ENCODE measurements at places on chromosomes 6 and 20.

- DNase-seq, result no peak
Observed at GRCh38 chr20:61699495-61700374, 365.9 kb downstream of the TAF4 start.

DNA sequence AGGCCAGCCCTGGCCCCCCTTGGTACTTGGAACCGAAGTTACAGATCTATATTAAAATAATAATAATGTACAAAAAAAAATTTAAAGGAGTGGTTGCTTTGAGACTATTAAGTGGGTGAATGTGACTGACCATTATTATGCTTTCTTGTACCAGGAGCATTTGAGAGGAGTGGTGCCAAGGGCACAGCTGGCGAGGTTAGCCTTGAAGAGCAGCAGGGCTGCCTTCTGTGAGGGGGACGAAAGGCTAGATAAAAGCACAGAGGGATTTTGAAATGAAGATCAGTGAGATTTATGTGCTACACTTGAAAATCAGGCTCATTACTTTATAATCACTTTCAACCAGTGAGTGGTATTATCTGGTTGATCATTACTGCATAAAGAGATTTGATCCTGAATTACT, 48.6 kb downstream of the FIG4 start:
- no peak for DNase-seq

DNA sequence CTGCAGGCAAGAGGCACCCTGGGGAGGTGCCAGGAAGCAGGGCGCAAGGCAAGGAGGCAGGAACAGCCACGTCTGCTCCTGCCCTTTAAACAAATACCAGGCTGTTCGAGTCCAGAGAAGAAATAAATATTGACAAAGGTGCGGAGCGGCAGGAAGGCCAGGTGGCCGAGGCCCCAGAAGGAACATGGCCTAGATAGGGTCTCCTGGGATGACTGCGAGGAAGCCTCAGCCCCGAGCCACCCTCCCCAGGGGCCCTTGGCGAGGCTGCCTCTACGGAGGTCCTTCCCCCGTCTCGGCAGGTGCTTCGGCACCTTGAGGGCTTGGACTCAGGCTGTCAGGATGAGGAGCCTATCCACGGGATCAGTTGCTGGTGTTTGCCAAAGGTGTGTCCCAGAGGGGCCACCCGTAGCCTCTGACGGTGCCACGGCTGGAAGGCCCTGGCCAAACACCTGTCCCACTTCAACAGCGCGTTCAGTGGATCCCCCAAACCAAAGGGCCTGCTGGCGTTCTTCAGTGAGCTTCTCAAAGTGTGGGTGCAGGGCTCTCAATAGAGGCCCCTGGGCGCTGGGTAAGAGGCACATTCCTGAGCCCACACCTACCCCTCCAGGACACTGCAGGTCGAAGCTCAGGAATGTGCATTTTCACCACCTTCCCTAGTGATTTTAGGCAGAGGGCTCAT, 39.8 kb downstream of the SNX5 start:
- no peak for DNase-seq

- no peak for DNase-seq
Observed at GRCh38 chr6:39880594-39880993, 53.7 kb downstream of the MOCS1 start.

- DNase-seq, result no peak
Observed at GRCh38 chr20:64192406-64192805, 28.2 kb downstream of the MYT1 start.
